ENCODE measurements at places on chromosomes 12 and 14. TPM values are rescaled to one million over a fixed set of nuclear protein-coding genes. Genes with fewer than 3 reads are reported as not detected.

Gene HOTAIR
- total RNA-seq = not detected

Gene CACNA1C
- 10.7 TPM for total RNA-seq

Gene ANO4
- 4.4 TPM for total RNA-seq

Gene AQP2
- total RNA-seq = not detected

Gene UBR7
- total RNA-seq = 11.7 TPM

Gene SLCO1A2
- total RNA-seq = not detected

Gene TMEM229B
- total RNA-seq = 1.8 TPM

Gene L2HGDH
- 0.70 TPM for total RNA-seq

Gene IFNG-AS1
- total RNA-seq = not detected

Gene LIN52
- total RNA-seq = 6.3 TPM

Gene LRTM2
- total RNA-seq = not detected

Gene CLEC4C
- total RNA-seq = not detected

Gene PRPH
- not detected for total RNA-seq

Gene BHLHE41
- 2.0 TPM for total RNA-seq

Gene EGLN3
- total RNA-seq = 8.8 TPM

Gene GLT8D2
- 34.1 TPM for total RNA-seq

Gene DAD1
- 436 TPM for total RNA-seq

Gene OTOGL
- total RNA-seq = 2.6 TPM

Gene KRT85
- total RNA-seq = not detected

Gene IGF1
- total RNA-seq = 0.09 TPM

Gene KCNJ8
- 2.3 TPM for total RNA-seq

Gene ZNF385A
- total RNA-seq = 1.9 TPM

Gene SALL2
- total RNA-seq = 8.5 TPM

Gene GALNT6
- 0.58 TPM for total RNA-seq

All from pericardium fibroblast (primary cell).